DMS79 treated with DMSO at 0.1 percent for 48 hours (cell line): ENCODE measurements at places on chromosomes 2 and 18.

GRCh38 chr18:11035814-11036495, 113.4 kb downstream of the PIEZO2 start:
- DNase-seq: no peak

GRCh38 chr2:20822535-20823490, at the start of gene LDAH:
Gene LDAH, minus strand, starts transcription at chr2:20823101. Its CDS starts 21,638 bp downstream, at chr2:20801463.
- DNase-seq: peak; percentile 93

DNA sequence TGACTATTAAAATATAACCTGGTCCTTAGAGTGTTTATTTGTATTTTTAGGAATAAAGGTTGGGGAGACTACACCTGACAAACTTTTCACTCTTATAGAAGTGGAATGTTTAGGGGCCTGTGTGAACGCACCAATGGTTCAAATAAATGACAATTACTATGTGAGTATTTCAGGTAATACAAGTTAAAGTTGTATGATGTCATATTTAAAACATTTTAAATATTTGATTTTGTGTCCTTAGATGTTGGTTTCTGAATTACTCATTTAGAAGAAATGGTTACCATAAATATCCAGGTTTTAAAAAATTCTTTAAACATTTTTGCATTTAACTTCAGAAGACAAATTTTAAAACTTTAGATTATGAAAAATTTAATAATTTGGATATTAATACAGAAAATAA, 11.8 kb upstream of the ANKRD12 start:
- no peak for DNase-seq

- DNase-seq: no peak
Observed at GRCh38 chr2:151334082-151334815, 23.1 kb upstream of the TNFAIP6 start.

DNA sequence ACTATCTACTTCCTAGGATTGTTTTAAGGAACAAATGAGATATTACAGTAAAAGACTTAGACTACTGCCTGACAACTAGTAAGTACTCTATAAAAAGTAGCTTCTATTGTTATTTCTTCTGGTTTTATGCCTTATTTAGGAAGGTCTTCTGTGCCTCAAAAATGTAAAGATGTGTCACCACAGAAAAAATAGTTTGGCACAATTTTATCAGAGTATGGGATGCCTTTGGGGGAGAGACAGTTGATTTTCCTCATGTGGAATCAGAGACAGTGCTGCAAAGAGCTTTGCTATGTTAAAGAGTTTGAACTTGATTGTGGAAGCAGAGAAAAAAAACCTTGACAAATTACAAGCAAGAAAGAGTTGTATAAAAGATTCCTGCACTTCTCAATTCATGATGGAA, 98.4 kb downstream of the EHBP1 start:
- DNase-seq: no peak

- DNase-seq: no peak
Observed at GRCh38 chr18:55509631-55510324, 78.2 kb downstream of the TCF4 start.

DNA sequence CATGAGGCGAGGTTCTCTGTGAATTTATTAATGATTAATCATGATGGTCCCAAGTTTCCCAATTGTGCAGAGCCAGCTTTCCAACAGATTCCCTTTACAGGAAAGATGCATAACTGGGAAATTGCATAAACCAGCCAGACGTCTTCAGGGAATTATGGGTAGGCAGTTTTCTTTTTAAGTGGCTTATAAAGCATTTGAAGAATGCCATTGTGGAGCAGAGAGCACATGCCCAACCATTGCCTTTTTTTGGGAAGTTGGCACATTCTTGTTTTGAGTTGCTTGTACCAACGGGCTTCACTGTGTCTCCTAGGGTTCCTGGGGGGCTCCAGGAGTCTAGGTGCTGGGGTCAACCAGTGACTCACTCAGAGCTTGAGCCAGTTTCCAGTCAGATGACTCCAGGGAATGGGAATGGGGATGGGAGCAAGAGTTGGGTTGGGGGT, 231.7 kb upstream of the FOSL2 start:
- DNase-seq: no peak

DNA sequence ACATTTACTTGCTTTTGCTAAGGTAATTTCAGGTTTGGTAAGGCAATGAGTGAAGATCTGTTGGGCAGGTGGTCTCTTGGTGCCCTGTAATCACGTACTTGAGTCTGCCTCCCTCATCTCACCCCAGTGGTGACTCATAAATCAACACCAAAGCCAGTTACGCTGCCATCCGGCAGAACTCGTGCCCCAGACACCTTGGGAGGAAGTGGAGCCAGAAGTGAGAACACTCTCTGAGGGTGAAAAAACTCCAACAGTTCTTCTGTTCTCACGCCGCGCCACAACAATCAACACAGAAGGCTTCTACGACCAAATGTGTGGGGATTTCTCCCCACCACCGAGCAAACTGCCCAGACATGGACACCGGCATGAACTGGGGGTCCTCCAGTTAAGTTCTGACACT, 206.2 kb downstream of the ARL4C start:
- no peak for DNase-seq

DNA sequence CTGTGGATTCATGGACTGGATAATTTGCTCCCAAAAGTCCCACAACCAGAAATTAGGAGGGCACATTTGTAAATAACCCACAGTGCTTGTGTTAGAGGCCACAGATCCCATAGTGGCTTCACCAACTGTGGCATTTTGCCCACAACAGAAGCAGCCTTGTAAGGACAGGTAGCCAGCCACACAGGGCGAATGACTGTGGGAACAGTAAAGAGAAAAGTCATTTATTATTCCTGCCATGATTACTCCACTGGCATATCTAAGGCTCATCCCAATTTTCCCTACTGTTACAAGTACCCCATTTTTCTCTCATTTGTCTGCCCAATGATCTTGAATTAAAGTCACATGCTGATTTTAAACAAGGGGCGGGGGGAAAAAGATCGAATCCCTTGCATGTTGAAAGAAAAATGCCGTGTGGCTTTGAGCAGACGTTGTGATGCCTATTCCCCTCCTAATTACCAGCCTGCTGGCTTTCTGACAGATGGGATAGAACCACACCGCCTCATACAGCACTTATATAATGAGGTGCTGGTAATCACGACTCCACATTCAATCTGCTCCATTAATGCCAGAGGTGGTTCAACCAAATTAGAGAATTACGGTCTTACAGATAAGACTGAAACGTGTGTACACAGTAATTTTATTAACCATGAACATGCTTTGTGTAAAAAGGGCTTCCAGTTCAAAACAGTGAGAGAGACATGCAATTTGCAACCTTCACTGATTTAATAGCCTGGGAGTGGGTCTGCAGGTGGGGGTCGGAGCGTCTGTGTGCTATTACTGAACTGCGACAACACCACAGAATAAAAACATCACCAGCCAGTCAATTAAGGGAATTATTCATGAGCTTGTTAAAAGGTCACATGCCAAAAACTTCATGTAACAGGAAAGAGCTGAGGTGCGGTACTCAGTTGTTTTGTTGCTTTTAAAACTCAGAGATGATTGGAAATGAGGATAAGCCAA, 196.0 kb downstream of the TMEM163 start:
- DNase-seq: peak; percentile 40

GRCh38 chr2:43519643-43520221, 76.1 kb downstream of the THADA start:
- DNase-seq: no peak

DNA sequence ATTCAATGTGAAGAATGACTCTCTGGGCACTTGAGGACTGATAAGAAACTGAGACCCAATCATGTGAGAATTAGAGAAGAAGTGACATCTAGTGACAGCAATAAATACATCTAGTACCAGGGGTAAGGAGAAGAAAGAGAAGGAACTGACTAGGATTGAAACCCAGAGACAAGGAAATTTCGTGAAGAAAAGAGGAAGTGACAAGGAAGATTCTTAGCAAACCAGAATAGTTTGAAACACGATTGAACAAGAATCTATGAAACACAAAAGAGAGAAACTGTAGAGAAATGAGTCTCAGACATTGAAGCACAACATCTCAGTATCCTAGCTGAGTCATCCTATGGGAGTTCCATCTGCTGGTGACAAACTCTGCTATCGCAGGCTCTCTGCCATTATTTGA, 571.9 kb upstream of the PKDCC start:
- no peak for DNase-seq

GRCh38 chr18:21110713-21111345, 784 bp downstream of the ROCK1 start:
- peak; percentile 28 for DNase-seq

DNA sequence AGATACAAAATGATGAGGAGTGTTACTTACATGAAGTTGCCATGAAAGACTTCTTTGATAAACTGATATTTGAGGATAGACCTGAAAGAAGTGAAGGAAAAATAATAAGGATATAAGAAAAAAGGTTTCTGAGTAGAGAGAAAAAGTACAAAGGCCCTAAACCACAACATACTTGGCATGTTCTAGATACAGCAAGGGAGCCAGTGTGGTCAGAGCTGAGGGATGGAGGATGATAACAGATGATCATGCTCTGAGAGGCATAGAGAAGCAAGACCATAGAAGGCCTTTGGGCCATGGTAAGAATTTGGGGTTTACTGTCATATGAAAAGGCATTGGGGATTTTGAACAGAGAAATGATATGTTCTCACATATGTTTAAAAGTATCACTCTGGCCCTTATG, 424.1 kb upstream of the CHST9 start:
- DNase-seq: no peak

GRCh38 chr2:201432621-201433393, 18.5 kb downstream of the TRAK2 start:
- DNase-seq: no peak

- no peak for DNase-seq
Observed at GRCh38 chr2:169664978-169665930, 29.0 kb downstream of the CFAP210 start.

DNA sequence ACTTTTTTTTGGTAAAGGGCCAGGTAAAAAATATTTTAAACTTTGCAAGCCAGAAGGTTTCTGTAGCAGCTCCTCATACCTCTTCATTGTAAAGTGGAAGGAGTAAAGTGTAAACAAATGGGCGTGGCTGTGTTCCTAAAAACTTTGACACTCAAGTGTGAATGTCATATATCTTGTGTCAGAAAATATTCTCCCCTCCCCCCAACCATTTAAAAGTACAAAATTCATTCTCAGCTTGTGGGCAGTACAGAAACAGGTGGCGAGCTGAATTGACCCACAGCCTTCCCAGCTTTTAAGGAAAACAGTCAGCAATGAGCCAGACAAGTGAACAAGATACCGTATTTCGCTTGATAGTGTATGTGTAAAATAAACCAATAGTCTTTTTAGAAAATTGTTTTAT, 4.0 kb downstream of the YPEL5 start:
- no peak for DNase-seq

GRCh38 chr2:218897394-218898108, 16.9 kb downstream of the WNT10A start:
- DNase-seq: no peak

DNA sequence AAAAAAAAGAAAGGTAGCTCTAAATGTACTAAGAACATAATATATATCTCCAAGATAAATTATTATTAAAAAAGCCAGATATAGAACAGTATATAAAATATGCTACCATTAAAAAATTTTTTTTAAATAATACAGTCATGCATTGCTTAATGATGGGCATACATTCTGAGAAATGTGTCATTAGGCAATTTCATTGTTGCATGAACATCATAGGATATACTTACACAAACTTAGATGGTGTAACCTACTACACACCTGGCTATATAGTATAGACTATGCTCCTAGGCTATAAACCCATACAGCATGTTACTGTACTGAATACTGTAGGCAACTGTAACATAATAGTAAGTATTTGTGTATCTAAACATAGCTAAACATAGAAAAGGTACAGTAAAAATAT, 18.3 kb upstream of the LAPTM4A start:
- DNase-seq: no peak

- DNase-seq: no peak
Observed at GRCh38 chr2:157271590-157272203, 14.2 kb downstream of the GALNT5 start.

DNA sequence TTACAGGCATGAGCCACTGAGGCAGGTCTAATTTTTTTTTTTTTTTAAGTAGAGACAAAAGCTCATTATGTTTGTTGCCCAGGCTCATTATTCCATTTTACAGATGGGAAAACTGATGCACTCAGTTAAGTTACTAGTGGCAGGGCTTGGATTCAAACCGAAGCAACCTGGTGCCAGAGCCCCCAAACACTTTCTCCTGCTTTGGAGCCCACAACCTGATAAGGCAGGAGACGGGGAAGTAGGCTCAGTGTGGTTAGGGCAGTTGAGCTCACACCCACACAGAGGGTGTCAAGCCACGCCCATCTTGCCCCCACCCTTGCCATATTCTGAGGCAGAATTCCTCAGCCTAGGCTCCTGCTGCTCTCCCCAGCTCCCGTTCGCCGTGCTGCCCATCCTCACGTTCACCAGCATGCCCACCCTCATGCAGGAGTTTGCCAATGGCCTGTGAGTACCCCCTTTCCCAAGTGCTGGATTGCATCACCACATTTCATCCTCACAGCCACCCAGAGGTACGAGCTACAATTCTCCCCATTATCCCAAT, 5.8 kb upstream of the CTDSP1 start:
- DNase-seq: no peak
